H9 (cell line): ENCODE measurements at places on chromosomes 1 and 21.

GRCh38 chr1:11682287-11682771 lies 1.4 kb upstream of the MAD2L2 start:
- no peaks in the 10 kb centered on the region for H3K27me3 ChIP-seq
- H3K36me3 ChIP-seq = peaks cover 38% of the 10 kb centered on the region
- peaks cover 18% of the 10 kb centered on the region; the same call in 1 of the 2 replicates for H3K4me1 ChIP-seq
- H3K27ac ChIP-seq = peak overlapping the region; percentile 99
- peak overlapping the region; percentile 71 for H3K4me3 ChIP-seq

- H3K27me3 ChIP-seq = no peaks in the 10 kb centered on the region
- H3K4me3 ChIP-seq = no peak overlapping the region
- no peaks in the 10 kb centered on the region for H3K4me1 ChIP-seq
- H3K27ac ChIP-seq = no peak overlapping the region
Observed at GRCh38 chr1:6726253-6726652, 24.6 kb upstream of the DNAJC11 start.

DNA sequence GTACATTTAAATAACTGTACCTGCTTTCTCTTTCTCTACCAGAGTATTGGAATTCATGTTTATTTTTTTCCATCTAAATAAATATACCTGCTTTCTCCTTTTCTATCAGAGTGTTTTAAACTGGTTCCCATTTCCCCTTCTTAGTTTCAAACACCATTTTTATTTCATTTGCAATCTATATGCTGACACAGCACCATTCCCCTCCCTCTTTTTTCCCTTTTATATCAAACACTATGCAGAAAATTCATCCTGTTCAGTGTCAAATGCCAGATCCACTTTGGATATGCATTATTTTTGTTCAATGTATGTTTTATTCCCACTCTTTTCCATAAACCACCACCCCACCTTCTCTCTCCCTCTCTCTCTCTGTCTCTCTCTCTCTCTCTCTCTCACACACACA lies 85.8 kb upstream of the ST6GALNAC5 start:
- H3K4me1 ChIP-seq = no peaks in the 10 kb centered on the region
- no peak overlapping the region for H3K27ac ChIP-seq

DNA sequence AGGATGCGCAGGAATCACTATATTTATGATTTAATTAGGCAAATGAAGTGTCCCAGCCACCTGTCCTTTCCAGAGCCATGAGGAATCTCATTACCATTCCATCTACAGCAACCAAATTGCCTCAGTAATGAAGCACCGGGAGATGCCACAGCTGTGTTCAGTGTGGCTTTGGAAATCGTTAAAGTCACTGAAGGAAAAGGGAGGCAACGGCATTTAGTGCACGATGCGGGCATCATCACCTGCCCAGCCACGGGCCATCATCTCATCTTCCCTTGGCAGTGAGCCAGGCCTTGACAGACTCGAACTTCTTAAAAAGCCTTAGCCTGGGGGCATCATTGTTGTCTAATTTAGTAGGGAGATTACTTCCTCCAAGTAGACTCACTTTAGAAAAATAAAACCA lies 67.8 kb downstream of the CNIH3 start:
- DNase-seq = no peak
- no peak overlapping the region for H3K27ac ChIP-seq
- H3K36me3 ChIP-seq = no peaks in the 10 kb centered on the region
- H3K27me3 ChIP-seq = no peaks in the 10 kb centered on the region
- no peak overlapping the region for H3K4me3 ChIP-seq
- no peaks in the 10 kb centered on the region for H3K4me1 ChIP-seq

GRCh38 chr1:231724876-231725647 lies 98.5 kb downstream of the DISC1 start:
- no peaks in the 10 kb centered on the region for H3K36me3 ChIP-seq
- no peak overlapping the region for H3K27ac ChIP-seq
- DNase-seq = peak; percentile 77
- no peaks in the 10 kb centered on the region for H3K27me3 ChIP-seq
- H3K4me3 ChIP-seq = no peak overlapping the region
- H3K4me1 ChIP-seq = no peaks in the 10 kb centered on the region

GRCh38 chr1:15210651-15211375 lies 36.2 kb upstream of the FHAD1 start:
- DNase-seq = no peak
- H3K4me3 ChIP-seq = no peak overlapping the region
- no peak overlapping the region for H3K27ac ChIP-seq

DNA sequence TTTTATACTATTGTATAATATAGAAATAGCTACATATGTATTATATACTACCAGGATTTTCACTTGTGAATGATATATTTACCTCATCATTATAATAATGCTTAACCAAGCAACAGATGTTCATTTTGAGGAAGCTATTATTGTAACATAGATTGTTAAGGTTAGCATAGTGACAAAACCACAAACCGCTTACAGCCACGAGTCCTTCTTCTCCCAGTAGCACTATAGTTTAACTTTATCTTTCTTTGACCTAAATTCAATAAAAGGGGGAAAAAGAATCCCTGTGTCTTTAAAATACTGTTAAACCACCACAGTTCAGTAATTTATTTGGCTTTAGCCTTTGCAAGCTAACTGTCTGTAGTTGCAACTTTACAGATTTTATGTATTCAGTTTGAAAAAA lies 1039.4 kb upstream of the B3GALT2 start:
- no peaks in the 10 kb centered on the region for H3K27me3 ChIP-seq
- no peak overlapping the region for H3K27ac ChIP-seq
- DNase-seq = no peak
- H3K4me1 ChIP-seq = no peaks in the 10 kb centered on the region
- H3K4me3 ChIP-seq = no peak overlapping the region

GRCh38 chr1:186781730-186782129 lies 47.0 kb upstream of the PLA2G4A start:
- no peak overlapping the region for H3K4me3 ChIP-seq
- H3K4me1 ChIP-seq = no peaks in the 10 kb centered on the region
- no peak for DNase-seq
- no peak overlapping the region for H3K27ac ChIP-seq

DNA sequence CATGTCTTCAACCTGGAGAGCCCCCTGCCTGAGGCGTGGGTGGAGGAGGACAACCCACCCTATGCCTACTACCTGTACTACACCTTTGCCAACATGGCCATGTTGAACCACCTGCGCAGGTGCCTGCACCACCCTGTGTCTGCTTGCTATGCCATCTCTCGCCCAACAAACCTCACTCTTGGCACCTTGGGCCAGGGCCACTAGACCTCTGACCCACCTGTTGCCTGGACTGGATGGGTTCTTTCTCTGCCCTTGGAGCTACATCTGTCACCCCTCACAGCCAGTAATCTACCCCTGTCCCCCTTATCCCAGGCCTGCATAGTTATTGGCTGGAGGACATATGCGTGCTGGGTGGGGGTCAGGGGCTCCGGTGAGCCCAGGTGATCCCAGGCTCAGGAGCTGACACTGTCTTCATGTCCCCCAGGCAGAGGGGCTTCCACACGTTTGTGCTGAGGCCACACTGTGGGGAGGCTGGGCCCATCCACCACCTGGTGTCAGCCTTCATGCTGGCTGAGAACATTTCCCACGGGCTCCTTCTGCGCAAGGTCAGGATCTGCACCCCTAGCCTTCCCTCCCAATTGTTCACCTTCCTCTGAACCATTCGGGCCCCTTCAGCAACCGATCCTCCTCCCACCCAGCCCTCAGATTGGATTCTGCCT lies 9.9 kb downstream of the AMPD2 start:
- H3K36me3 ChIP-seq = peaks cover 43% of the 10 kb centered on the region
- no peaks in the 10 kb centered on the region for H3K27me3 ChIP-seq
- no peak overlapping the region for H3K27ac ChIP-seq
- no peak overlapping the region for H3K4me3 ChIP-seq

DNA sequence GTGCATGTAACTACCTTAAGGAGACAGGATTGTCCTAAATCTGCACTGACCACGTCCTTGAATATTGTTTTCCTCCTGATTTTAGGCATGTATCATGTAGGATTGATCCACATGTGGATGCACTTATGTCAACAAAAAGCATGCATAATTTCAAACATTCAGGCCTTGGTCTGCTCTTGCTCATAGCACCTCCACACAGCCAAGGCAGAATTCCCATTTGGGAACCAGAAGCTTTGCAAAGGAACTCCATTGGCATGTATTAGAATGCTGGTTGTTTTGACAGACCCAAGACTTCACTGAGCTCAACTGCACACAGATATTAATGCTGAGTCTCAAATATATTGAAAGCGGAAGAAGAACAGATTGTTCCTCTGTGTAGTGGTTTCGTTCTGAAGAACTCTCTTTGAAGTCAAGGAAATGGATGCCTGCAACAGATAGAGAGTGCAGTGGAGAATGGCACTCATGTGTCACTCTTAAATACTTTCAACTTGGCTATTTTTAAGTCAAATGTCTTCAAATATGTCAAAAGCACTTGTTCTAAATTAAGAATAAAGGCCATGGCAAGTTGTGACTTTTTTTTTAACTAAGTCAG lies 387.6 kb downstream of the LTN1 start:
- peaks cover 25% of the 10 kb centered on the region for H3K36me3 ChIP-seq
- DNase-seq = no peak
- no peak overlapping the region for H3K27ac ChIP-seq

DNA sequence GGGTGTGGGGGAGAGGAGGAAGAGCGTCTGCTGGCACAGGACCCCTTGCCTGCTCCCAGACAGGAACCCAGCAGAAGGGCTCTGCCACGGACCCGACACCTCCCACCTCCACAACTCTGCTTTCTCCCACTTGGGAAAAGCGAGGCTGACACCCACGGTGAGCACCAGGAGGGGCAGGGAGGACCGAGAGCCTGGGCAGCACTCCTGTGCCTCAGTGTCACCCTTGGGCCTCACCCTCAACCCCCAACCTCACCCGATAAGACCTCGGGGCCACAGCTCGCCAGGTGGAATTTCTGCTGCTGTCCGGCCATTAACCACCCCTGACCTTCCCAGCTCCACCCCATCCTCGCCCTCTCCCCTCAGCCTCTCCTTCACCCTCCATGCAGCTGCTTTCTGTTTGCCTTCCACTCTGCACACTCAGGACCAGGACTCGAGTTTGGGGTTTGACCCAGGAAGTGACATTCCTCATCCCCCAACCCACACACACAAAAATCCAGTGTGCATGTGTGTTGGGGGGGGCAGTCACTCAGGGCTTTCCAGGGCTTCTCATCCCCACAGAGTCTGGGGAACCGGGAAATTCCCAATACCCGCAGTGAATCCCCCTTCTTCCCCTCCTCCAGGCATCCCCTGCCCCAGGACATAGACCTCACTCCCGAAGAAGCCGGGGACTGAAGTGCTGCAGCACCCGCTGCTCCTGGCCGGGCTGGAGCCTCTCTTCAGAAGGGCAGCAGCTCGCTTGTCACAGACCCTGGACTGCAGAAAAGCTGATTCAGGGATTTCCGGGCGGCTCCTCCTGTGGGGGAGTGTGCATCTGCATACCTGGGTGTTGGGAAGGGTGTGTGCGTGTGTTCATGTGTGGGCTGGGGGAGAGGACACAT lies 65.8 kb downstream of the SYT2 start:
- H3K4me1 ChIP-seq = peaks cover 2% of the 10 kb centered on the region; the same call in 1 of the 2 replicates
- H3K36me3 ChIP-seq = no peaks in the 10 kb centered on the region
- DNase-seq = no peak
- peak overlapping the region; percentile 92 for H3K4me3 ChIP-seq
